Activated naive CD4-positive, alpha-beta T cell treated with anti-CD3 and anti-CD28 coated beads, Interleukin-2, amount 10 ng/mL, durations not matched to agents 7 days and 5 days (primary cell): ENCODE measurements at places on chromosomes 6 and 20.
A peak's percentile ranks its signal among the peaks of the same experiment; 100 is the strongest.

- DNase-seq, result no peak
These were observed 22.9 kb downstream of the PPP1R3G start for GRCh38 chr6:5108068-5108467.

DNA sequence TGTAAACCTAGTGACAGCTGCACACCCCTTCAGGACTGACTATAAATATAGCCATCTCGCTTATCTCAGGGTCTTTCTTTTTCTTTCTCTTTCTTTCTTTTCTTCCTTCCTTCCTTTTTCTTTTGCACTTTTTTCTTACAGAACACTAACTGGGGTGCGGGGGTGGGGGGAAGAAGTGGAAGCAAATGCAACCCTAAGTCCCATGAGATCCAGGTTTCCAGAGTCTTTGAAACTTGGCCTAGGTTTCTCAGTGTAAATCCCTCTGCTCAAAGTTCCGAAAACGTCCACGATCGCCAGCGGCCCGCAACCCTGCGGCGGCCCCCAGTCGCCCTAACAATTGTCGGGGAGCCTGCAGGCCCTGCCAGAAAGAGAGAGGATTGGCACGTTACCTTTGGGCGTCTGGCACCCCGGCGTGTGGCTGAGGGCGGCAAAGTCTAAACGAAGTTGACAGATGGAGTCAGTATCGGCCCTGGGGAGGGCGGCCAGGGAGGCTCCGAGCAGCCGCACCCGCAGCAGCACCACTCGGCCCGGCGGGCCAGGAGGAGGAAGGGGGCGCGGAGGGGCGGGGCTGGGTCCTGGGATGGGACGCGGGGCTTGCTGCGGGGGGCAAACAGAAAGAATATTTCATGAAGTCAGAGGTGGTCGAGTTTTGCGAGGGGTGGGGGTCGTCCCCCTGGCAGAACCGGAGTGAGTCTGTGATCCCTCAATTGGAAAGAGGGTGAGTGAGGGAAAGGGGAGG is 577 bp upstream of the FOXF2 start:
- DNase-seq, result no peak

DNA sequence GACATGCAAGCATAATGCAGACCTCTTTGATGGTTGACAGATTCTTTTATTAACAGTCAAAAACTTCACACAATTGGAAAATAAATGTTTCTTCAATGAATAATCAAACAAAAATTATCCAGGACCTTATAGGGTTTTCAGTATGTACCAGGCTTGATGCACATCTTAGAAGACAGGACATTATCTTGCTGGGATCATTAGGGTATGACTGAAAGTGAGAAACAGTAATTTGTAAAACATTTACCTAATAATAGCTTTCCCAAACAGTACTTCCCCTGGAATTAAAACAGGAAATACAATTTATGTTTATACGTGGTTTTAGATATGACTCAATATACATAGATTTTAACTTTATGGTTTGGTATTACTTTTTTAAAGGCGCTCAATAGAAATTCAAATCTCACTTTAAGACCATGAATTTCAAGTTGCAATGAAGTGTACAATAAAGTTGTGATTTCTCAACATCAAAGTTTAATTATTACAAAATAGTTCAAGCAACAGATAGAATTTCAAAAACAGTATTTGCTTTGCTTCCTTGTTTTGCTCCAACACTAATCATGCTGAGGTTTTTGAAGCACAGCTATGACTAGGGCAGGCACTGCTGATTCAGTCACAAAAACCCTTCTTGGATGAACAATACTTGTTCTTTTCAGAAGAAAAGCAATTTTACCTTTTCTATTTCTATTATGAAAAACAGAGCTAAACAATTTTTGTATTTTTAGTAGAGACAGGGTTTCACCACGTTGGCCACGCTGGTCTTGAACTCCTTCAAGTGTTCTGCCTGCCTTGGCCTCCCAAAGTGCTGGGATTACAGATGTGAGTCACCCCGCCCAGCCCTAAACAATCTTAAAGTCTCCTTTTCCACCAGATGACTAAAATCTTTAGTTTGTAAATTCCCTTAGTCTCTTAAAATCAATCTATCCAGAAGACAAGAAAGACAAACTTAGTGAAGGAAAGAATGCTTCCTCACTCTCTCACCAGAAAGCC is 13.7 kb downstream of the SOD2 start:
- no peak for DNase-seq

DNA sequence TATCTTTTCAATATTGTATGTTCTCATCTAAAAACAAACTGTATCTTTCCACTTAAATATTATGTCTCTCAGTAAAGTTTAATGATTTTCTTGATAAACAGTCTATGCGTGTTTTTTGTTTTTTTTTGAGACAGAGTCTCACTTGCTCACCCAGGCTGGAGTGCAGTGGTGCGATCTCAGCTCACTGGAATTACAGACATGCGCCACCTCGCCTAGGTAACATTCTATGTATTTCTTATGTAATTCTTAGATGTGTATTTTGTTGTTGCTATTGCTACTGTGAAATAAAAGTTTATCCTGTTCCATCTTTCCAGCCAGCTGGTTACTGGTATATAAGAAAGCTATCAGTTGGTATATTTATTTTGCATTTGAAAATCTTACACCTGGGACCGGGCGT is 29.4 kb downstream of the ABHD12 start:
- no peak for DNase-seq

DNA sequence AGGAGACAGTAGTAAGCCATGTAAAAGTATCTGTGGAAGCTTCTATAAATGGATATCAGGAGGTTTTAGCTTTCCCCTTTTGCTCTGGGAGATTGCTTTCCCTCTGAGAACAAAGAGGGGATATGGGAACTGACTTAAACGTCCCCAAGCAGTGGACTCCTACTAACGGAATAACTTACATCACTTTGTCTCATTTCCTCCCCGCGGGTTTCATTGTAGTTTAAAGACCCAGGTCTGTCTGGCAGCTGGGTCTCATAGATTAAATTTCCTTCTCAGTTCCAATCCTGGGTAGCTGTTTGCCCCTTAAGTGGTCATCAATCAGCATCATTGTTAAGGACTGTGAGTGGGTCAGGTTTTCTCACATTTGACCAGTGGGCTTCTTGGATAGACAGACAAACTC is 68.7 kb downstream of the PLAGL1 start:
- no peak for DNase-seq

- no peak for DNase-seq
These were observed 159.8 kb downstream of the RCAN2 start for GRCh38 chr6:46331461-46331860.

DNA sequence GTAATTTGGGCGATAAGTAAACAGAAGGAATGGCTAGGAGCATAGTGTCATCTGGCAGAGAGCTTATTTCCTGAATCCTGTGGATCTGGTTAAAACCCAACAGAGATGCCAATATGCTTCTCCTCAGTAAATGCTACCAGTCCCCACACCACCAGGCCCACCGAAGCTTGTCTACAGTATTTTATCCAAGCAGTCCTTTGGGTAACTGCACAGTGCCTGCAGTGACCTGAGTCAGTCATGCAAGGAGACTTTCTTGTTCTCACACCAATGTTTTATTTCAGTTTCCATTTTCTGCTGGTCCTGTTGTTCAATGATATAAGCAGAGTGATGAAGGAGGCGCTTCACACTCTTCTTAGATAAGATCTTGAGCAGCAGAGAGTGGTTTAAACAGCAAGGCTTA is 326.3 kb downstream of the RIMS1 start:
- DNase-seq, result no peak

- no peak for DNase-seq
These were observed 2.6 kb downstream of the SMIM29 start for GRCh38 chr6:34246249-34246562.

GRCh38 chr20:59258221-59258621 is 42.2 kb upstream of the EDN3 start:
- peak; percentile 27 for DNase-seq

- DNase-seq, result no peak
These were observed 968 bp downstream of the LAMA2 start for GRCh38 chr6:128883906-128884305.

DNA sequence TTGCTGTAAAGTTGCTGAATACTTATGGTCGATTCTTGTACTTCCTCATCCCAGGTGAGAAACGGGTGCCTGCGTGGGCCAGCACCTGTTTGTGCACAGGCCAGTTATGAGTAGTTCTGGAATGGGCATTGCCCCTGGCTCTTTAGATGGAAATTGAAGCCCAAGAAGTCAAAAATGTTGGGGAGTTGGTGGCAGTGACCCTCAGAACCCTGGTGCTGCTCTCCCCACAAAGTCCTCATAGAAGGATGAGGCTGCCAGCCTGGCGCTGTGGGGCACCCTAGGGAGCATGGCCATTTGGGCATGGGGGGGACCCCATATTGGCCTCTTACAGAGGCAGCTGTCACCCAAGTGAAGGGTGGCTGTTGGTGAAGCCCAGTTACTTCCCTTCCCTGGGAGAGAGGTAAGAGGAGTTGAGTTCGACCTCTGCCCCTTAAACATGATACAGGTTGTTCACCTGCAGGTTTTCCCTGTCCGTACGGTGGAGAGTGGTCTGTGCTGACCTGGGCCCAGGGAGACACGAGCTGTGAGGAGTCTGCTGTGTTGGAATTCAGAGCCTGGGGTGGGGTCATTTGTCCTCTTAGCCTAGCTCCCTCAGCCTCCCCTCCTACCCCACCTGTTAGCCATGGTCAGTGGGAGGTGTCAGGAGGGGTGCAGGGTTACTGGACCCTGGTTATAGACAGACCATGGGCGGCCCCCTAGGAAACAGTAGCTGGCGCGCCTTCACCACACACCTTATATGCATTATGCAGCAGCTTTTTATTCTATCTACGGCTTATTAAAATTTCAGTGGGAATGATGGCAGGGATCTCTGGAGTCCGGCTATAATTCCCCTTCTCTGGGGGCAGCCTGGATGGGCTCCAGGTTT is 4.9 kb downstream of the HMGA1 start:
- DNase-seq, result no peak
